ENCODE measurements at places on chromosomes 5 and 9.

DNA sequence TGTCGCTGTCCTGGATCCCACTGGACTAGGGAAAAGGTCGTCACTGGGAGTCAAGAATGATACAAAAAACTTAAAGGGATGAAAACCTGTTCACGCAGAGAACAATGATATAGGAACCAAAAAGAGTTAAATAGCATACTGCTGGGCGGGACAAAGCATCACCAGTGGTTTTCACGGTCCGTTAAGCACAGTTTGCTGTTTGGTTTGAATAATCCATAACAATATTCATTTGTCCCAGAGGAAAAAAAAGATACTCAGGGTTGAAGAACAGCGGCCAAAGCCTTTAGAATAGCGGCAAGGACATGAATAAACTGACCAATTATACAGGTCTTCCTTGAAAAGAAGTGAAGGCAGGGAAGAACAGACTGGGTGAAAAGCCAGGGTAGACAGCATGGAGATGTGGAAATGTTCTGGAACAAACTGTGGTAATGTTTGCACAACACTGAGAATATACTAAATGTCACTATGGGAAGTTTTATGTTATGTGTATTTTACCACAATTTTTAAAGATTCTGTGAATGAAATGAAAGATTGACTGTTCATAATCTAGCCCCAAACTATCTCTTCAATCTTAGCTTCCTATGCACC lies 60.8 kb downstream of the MTMR12 start:
- no peak for DNase-seq

DNA sequence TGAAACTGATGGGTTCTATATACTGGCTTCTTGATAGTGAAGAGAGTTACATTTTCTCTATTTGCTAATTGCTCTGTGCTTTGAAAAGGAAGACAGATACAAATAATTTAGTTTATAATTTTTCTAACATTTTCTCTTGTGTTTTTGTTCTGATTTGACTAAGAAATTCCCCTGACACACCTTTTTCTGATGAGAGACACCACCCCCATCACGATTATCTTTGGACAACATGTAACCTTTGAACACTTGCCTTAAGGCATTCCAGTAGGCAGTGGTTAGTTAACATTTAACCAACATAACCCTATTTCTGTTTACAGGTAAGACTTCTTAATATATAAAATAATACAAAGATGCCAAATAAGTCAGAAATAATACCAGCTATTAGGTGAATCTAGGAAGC lies 4.1 kb upstream of the PTBP3 start:
- DNase-seq: no peak

GRCh38 chr5:28012538-28012937 lies 974.2 kb upstream of the CDH9 start:
- DNase-seq: no peak

GRCh38 chr9:127194881-127195713 lies 69.5 kb upstream of the GARNL3 start:
- DNase-seq: peak; percentile 99

DNA sequence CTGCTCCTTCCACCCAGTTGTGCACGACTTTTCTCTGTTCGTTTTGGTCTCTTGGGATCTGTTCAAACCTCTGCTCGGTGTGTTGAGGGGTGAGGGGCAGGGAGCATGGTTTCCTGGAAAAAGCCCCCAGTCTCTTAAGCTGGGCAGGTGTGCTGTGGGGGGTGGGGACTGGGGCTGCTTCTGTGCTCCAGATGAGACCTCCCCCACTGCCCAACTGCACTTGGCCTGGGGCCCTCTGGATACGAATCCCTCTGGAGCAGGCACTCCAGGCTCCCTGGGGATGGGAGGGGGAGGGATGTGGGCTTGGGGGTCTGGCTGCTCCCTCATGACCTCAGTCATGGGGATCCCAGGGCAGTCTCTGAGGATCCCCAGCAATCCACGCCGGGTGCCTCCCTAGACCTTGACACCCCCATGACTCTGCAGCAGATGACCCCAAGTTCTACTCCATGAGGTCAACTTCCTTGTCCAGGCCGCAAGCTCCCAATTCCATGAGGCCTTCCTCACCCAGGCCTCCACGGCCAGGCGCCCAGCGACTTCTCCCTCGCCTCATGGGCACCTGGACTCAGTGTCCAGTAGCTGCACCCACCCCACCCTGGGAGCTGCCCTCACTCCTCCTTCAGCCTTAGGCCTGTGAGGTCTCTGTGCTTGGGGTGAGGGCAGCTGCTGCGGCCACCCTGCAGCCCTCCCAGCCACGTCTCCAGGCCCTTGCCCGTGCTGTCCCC lies 5.9 kb upstream of the AHRR start:
- no peak for DNase-seq

DNA sequence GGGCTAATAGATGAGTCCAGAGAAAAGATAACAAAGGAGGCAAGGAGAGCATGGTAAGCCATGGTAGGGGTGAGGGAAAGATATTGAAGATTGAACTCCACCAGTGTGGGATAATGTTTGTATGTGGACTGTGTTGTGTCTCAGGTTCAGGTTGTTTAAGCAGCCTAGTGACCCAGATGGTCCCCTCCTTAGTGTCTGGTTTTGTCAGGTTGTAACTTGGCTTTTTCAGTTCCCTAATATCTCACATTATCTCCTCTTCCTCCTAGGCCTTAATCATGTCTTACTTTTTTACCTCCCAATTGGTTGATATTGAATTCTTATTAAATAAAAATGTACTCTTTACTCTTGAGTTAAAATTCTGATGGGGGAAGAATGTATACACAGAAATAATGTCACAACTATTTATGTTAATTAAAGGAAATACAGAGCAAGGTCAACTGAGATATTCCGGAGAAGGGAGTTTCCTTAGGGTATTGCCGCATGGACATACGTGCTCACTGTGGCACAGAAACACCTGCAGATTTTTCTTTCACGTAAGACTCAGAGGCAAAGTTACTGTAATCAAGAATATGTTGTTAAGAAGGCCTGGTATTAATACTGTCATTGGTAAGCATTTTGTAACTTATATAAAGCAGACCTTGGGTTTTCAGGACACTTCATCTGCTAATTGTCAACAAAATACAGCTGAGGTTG lies 23.4 kb upstream of the SH3GL2 start:
- no peak for DNase-seq

GRCh38 chr5:78534905-78535200 lies 113.7 kb downstream of the LHFPL2 start:
- DNase-seq: no peak

- no peak for DNase-seq
Measured at GRCh38 chr5:103033696-103034095, 86.2 kb downstream of the GIN1 start.

DNA sequence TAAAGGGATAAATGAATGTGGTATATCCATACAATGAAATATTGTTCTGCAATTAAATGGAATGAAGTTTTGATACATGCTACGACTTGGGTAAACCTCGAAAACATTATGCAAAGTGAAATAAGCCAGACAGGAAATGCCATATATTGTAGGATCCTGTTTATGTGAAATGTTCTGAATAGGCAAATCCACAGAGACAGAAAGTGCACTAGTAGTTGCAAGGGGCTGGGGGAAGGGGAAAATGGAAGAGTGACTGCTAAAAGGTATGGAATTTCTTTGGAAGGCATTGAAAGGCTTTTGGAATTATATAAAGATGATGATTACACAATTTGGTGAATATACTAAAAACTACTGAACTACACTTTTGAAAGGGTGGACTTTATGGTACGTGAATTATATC lies 97.0 kb downstream of the FOXD1 start:
- no peak for DNase-seq

DNA sequence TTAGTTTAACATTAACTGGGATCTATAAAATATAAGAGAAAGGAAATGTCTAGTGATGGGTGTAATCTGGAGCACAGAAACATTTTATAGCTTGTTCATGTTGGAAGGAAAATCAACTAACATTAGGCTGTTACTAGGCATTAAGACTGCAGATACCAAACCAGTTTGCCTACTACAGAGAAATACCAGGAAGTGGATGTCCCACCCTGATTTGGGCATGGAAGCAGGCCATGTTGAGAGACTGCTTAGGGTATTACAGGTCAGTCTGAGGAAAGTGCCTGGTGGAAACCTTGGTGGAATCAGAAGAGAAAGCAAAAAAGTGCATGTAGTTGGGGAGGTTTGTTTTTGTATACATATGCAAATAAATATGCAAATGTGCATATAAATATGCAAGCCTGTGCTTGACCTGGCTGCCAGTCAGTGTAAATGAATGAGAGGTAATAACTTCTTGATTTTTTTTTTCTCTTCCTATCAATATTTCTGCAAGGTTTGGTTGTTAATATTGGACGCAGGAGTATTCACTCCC lies 9.6 kb upstream of the CCDC112 start:
- no peak for DNase-seq

- DNase-seq: no peak
Measured at GRCh38 chr9:30913331-30913730, 1471.1 kb upstream of the ACO1 start.

DNA sequence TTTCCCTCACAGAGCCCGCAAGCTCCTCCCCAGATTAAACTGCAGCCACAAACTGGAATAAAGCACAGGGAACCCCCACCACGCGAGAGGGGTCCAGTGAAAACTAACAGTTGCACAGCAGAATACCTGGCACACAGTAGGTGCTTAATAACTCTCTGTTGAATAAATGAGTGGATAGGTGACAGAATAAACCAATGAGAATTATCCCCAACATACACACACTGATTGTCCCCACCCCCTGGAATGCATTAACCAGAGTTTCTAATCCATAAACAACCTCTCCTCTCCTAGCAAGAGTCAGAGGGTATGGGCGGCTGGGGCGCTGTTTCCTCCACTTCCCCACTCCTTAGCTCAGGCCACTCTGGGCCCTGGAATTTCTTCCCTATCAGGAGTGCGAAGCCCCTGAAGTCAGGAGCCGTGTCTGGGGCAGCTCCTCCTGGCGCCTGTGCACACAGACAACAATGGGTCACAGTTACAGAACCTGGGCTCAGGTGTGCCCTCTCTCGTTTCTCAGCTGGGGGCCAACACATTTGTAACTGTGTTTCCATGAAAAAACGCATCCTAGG lies 27.6 kb downstream of the RAPGEF1 start:
- DNase-seq: no peak

DNA sequence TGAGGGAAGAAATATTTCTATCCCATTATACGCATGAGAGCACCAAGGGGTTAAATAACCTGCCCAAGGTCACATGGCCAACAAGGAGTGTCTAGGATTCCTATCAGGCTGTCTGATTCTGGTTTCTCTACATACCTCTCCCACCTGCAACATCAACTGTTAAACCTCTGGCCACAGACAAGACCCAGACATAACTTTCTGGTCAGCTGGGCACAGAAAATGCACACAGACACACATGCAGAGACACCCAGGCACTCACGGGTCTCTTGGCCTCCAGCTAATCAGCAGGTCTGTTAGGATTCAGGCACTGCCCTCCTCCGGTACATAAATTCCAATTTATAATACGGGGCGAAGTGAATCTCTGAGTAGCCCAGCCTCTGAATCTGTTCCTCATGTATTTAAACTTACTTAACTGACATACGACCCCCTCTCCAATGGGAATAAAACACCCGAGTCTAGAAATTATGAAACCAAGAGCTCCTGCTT lies 1.5 kb downstream of the SEPTIN8 start:
- DNase-seq: no peak

DNA sequence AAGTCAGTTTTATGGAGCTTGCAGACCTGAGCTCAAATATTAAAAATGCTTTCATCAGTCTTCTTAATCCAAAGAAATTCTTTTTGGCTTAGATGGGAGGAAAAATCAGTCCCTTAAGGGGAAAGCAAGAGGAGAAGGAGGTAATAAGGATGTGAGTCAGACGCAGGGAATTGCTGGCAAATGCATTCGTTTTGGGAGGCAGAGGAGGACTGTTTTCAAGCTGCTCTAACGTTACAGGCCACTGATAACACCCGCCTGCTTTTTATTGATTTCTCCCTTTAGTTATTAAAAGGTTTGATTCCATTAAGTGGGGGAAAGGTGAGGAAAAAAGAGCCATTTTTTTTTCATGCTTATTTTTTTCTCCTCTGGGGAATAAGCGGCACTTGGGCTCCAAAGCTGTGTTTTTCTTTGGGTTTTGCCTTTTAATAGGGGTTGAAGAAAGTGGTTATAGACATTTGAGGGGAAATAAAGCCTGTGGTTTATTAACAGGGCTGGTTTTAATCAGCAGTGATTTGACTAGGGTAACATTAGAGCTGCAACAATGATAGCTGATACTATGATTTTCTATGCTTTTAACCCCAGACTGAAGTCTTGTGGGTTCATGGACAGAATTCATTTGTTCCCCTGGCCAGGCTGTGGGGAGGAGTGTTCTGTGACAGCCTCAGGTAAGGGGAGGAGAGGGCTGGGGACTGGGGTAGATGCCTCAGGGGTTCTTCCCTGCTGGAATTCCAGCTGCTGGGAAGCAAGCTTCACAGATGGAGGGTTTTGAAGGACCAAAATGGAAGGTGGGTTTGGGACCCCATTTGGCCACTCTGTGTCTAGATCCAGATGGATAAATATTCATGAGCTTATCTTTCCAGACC lies 225.2 kb downstream of the GAS1 start:
- peak; percentile 70 for DNase-seq

DNA sequence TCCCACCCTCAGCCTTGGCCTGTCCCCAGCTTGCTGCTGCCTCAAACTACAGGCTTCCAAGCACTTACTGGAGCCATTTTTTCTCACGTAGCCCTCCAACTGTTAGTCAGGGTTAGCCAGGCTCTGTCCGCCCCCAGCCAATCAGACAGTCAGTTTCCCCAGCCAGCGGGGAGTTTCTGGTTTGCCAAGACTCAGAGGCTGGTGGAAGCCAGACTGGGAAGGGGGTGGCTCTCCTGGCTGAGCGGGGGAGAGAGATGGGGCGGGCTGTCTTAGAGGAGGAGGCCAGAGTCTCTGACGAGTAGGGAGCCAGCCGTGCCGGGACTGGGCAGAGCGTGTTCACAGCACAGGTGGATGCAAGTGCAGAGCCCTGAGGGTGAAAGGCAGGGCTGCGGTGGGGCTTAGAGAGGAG lies 15.3 kb downstream of the PROP1 start:
- peak; percentile 15 for DNase-seq

GRCh38 chr5:139657363-139658321 lies 9.5 kb downstream of the CXXC5 start:
- DNase-seq: peak; percentile 92

GRCh38 chr9:14661421-14662059 lies 31.7 kb downstream of the ZDHHC21 start:
- peak; percentile 32 for DNase-seq

Measured in myocyte (in vitro differentiated cells).